ENCODE measurements at places on chromosomes 16 and 17.

GRCh38 chr17:81685108-81685507 is 1.3 kb downstream of the HGS start:
- peak; percentile 86 for DNase-seq

DNA sequence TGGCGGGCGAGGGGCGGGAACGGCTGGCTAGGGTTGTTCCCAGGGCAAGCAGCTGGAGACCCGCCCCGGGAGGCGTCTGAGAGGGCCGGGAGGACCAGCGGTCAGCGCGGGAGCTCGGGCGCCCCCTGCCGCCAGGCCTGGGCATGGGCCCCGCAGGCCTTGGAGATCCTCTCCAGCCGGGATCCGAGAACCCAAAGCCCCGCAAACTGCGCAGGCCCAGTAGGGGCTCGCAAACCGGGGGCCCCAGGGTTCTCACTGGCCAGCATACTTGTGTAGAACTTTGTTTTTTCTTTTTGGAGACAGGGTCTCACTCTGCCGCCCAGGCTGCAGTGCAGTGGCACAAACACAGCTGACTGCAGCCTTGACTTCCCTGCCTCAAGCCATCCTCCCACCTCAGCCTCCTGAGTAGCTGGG is 20.8 kb upstream of the ZNF423 start:
- DNase-seq, result no peak

- DNase-seq, result no peak
Measured at GRCh38 chr16:68332411-68333121, 21.7 kb downstream of the PRMT7 start.

GRCh38 chr16:67278773-67279295 is 498 bp upstream of the PLEKHG4 start:
- peak; percentile 19 for DNase-seq

- DNase-seq, result peak; percentile 78
Measured at GRCh38 chr17:30372755-30373154, 6.0 kb upstream of the CPD start.

DNA sequence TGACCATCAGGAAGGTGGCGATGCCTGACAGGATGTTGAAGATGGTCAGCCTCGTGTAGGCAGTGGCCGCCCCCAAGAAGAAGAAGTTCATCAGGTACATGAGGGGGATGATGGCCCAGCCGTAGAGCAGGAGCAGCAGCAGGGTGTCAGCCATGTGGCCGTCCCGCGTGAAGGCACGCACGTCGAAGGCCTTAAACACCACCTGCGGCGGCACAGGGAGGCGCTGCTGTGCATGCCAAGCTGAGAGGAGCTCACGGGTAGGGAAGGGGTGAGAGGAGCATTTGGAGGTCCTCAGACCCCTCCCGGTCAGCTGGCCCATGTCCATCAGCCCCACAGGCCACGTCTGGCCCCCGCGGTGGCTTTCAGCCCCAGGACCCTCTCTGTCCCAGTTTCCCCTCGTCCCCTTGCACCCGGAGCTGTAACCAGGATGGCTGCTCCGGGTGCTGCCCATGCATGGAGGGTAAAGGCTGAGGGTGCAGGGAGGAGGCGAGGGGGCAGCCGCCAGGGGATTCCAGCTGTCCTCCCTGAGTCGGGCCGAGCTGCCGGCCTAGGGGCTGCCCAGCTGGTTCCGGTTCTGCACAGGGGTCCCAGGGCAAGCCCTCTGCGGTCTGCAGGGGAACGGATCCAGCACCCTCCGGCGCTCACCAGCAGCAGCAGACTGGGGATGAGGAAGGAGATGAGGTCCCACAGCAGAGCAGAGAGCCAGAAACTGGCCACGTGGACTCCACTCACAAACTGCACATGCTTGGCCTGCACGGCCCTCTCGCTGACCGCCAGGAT is 17.1 kb upstream of the RNPS1 start:
- DNase-seq, result no peak

DNA sequence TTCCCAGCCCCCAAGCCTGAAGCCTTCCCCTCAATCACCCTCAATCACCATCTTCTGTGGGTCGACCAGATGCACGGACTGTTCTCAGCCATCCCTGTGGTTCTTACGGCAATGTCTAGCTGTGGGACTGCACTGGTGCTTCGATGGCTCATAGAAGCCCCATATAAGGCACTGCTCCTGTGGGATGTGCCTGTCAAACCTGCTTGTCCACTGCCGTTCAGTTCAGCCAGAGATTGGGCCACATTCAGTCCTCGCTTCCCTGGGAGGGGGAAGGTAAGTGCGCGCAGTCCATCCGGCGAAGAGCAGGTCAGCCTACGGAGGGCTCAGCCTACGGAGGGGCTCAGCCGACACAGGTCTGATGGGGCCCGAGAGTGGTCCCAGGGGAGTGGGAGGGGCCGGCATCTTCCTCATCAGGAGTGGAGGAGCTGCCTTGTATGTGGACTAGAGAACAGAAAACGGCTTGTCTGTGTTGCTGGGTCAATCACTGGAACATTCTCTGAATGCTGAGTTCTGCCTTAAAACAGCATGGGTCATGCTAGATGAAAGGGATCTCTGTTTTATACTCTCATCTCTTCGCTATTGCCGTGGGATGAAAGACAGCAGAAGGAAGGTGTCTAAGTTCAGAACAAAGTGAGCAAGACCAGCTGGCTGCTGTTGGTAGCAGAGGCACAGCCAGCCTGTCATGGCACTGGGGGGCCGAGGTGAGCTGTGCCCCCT is at the start of gene CARD14:
TSS of gene CARD14 (plus strand) at position 247 of the 717 bp plus-strand sequence. CDS start 11,409 bp downstream, outside the sequence.
- no peak for DNase-seq
